A549 treated with AZD2906 at 1 μM for 4 hours (cell line): ENCODE measurements at places on chromosomes 2 and 18. TPM values are rescaled to one million over a fixed set of nuclear protein-coding genes. Genes with fewer than 3 reads are reported as not detected.

Gene CTAGE1
- not detected in 5 replicates for total RNA-seq

Gene RNU2-63P
- 1.4 TPM in 1 of 5 replicates, not detected in the others for total RNA-seq

Gene ASB18
- not detected in 5 replicates for total RNA-seq

Gene G6PC2
- not detected in 5 replicates for total RNA-seq

Gene CETN1
- not detected in 5 replicates for total RNA-seq

Gene LHCGR
- not detected in 5 replicates for total RNA-seq

Gene NEU2
- not detected in 5 replicates for total RNA-seq

Gene COL5A2
- total RNA-seq = 45.3 to 79.4 TPM (median 67.0 TPM) in 5 replicates

Gene CXCR1
- not detected in 5 replicates for total RNA-seq

Gene NTSR2
- total RNA-seq = 0.05 to 0.08 TPM in 2 of 5 replicates, not detected in the others

Gene GPR55
- not detected in 5 replicates for total RNA-seq

Gene STPG4
- total RNA-seq = 0.03 to 0.07 TPM in 2 of 5 replicates, not detected in the others

Gene SLC25A12
- total RNA-seq = 13.4 to 15.1 TPM (median 14.5 TPM) in 5 replicates

Gene ADRA2B
- 0.14 to 0.18 TPM (median 0.14 TPM) in 5 replicates for total RNA-seq

Gene SLC11A1
- 0.16 to 0.21 TPM (median 0.17 TPM) in 5 replicates for total RNA-seq

Gene DCDC2C
- total RNA-seq = 0.15 to 0.82 TPM (median 0.40 TPM) in 5 replicates

Gene PNKD
- total RNA-seq = 58.2 to 76.9 TPM (median 74.2 TPM) in 5 replicates

Gene RNASEH1
- 46.0 to 61.0 TPM (median 47.7 TPM) in 5 replicates for total RNA-seq

Gene GCG
- total RNA-seq = 0.05 TPM in 1 of 5 replicates, not detected in the others

Gene ASXL3
- not detected in 5 replicates for total RNA-seq

Gene GAREM1
- total RNA-seq = 5.1 to 5.8 TPM (median 5.5 TPM) in 5 replicates

Gene GPR75
- total RNA-seq = 1.2 to 2.0 TPM (median 1.6 TPM) in 5 replicates

Gene ALPG
- 0.33 to 0.55 TPM (median 0.50 TPM) in 5 replicates for total RNA-seq

Gene NT5DC4
- total RNA-seq = 0.06 to 0.94 TPM in 2 of 5 replicates, not detected in the others

Gene ANXA4
- total RNA-seq = 321 to 400 TPM (median 345 TPM) in 5 replicates

Gene KIF5C
- total RNA-seq = 0.21 to 0.50 TPM (median 0.28 TPM) in 5 replicates

Gene AMER3
- total RNA-seq = not detected in 5 replicates

Gene WDR54
- total RNA-seq = 76.9 to 92.7 TPM (median 91.5 TPM) in 5 replicates

Gene FKBP7
- 7.3 to 12.1 TPM (median 10.2 TPM) in 5 replicates for total RNA-seq

Gene CYBRD1
- 24.8 to 32.5 TPM (median 30.7 TPM) in 5 replicates for total RNA-seq

Gene ALLC
- 0.08 TPM in 1 of 5 replicates, not detected in the others for total RNA-seq

Gene NXPH2
- not detected in 5 replicates for total RNA-seq

Gene PPP1R1C
- total RNA-seq = 1.3 to 2.1 TPM (median 1.6 TPM) in 5 replicates

Gene SETBP1
- total RNA-seq = 0.39 to 0.48 TPM (median 0.43 TPM) in 5 replicates

Gene MOCOS
- total RNA-seq = 2.7 to 3.2 TPM (median 2.9 TPM) in 5 replicates

Gene EPC2
- 10.3 to 12.4 TPM (median 11.3 TPM) in 5 replicates for total RNA-seq

Gene NOL4
- total RNA-seq = not detected in 5 replicates

Gene SERPINB3
- total RNA-seq = 0.06 to 0.14 TPM (median 0.09 TPM) in 5 replicates

Gene CDH19
- 0.56 to 1.0 TPM (median 0.73 TPM) in 5 replicates for total RNA-seq

Gene PLEKHH2
- total RNA-seq = 1.6 to 2.1 TPM (median 1.9 TPM) in 5 replicates

Gene IL18R1
- total RNA-seq = 1.0 to 1.4 TPM (median 1.4 TPM) in 5 replicates

Gene MEX3C
- total RNA-seq = 16.2 to 20.3 TPM (median 18.7 TPM) in 5 replicates

Gene COL3A1
- total RNA-seq = 0.14 to 0.22 TPM (median 0.15 TPM) in 5 replicates

Gene BCL2
- 0.48 to 0.66 TPM (median 0.58 TPM) in 5 replicates for total RNA-seq

Gene ME2
- 29.7 to 36.3 TPM (median 31.9 TPM) in 5 replicates for total RNA-seq

Gene GPR39
- 6.7 to 7.5 TPM (median 6.9 TPM) in 5 replicates for total RNA-seq
